Caudate nucleus (tissue), 63 donors: ENCODE measurements at places on chromosomes 3 and 15.

DNA sequence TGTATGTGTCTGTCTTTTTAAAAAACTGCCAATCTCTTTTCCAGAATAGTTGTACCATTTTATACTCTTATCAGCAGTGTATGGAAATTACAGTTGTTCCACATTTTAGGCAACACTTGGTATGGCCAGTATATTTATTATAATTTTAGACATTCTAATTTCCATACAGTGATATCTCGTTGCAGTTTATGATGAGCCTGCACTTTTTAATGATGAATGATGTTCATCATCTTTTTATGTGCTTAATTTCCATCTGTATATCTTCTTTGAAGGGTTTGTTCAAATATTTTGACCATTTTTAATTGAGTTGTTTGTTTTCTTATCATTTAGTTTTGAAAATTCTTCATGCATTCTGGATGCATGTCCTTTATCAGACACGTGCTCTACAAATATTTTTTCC lies 57.0 kb upstream of the UBE2E2 start:
- DNase-seq, result no peak

- DNase-seq, result no peak
Measured at GRCh38 chr3:34183114-34183513, 384.7 kb downstream of the PDCD6IP start.

DNA sequence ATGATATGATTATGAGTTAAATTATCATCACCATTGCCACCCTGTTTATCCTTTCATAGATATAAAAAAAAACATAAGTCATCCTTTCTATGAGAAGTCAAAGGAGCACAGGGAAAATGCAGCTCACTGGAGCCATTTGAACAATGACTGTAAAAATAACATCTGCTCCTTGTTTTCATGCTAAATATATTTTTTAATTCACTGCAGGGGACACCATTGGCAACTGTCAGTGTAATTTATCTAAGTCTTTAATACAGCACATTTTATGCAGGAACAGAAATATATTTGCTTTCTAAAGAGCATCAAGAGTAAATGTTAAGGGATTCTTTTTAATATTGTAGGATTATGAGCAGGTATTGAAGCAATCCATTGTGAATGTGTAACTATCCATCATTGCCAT lies 371.3 kb downstream of the ZBBX start:
- no peak for DNase-seq

GRCh38 chr3:53531749-53532148 lies 37.3 kb downstream of the CACNA1D start:
- no peak for DNase-seq

- DNase-seq, result no peak
Measured at GRCh38 chr15:31364301-31365031, 37.8 kb downstream of the KLF13 start.

DNA sequence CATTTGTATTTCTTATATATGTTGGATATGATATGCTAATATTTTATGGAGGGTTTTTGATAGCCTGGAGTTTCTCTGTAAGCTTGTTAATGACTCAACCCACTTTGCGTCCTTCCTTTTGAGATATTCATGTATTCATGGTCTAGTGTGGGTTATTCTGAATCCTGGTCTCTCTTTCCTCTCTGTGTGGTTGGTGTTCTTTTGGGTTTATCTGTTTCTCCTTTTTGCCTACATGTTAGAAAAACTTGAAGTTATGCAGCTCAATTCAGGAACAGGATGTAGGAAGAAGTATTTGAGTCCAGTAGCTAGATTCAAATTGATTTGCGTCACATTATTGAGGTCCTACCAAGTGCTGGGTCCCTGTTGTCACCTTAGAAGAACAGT lies 28.1 kb downstream of the CMTM7 start:
- no peak for DNase-seq

- DNase-seq, result no peak
Measured at GRCh38 chr3:149519912-149520311, 45.4 kb downstream of the TM4SF4 start.

- no peak for DNase-seq
Measured at GRCh38 chr3:23940775-23941174, 4.3 kb upstream of the NR1D2 start.
